ENCODE measurements at places on chromosomes 16 and 17. TPM values are rescaled to one million over a fixed set of nuclear protein-coding genes. Genes with fewer than 3 reads are reported as not detected.
A peak's percentile ranks its signal among the peaks of the same experiment; 100 is the strongest.

- DNase-seq = no peak
These were observed 21.3 kb downstream of the ADGRG5 start for GRCh38 chr16:57563761-57564160.

The TBC1D3B gene
- total RNA-seq = 0.74 TPM

The SSTR5 gene
- not detected for total RNA-seq

GRCh38 chr17:41537990-41538389, 9.9 kb upstream of the KRT19 start:
- no peak for DNase-seq

GRCh38 chr16:50002190-50002589, 22.8 kb upstream of the CNEP1R1 start:
- no peak for DNase-seq

DNA sequence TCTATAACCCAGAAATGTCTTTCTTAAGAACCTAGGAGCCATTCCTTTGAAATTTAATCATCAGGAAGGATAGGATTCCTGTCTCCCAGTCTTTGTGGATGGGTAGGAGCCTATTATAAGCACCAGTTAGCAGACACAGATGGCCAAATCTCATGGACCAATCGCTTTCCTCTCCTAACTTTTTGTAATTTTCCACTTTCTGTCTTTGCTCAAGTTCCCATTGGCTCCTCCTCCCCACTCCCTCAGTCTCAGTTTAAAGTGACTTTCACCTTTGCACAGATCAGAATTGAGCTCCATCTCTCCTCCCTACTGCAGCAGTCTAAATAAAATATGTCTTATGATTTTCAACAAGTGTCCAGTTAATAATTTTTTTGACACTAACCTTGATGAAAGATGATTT, 192.3 kb downstream of the HS3ST3A1 start:
- no peak for DNase-seq

DNA sequence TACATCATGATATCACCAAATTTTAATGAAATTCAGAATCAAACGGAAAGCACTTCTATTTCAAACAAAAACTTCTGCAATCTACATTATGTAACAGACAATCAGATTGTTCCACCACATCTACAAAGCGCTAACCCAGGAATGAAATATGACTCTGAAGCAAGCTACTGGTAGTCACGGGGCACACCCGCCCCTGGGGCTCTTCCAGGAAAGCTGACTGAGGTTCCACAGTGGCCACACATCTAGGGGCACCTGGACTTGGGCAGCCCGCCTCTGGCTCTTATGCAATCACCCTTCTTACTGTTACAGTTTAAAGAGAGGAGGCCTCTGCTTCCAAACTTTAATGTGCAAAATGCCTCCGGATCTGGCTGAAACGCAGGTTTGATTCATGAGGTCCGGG, 27.5 kb downstream of the ZCCHC14 start:
- DNase-seq = peak; percentile 58
